ENCODE measurements at places on chromosomes 12 and 14.

GRCh38 chr14:65846196-65846868 is 433.8 kb downstream of the FUT8 start:
- peak; percentile 40 for DNase-seq

GRCh38 chr14:102821252-102821651 is 44.0 kb downstream of the TRAF3 start:
- DNase-seq = no peak

DNA sequence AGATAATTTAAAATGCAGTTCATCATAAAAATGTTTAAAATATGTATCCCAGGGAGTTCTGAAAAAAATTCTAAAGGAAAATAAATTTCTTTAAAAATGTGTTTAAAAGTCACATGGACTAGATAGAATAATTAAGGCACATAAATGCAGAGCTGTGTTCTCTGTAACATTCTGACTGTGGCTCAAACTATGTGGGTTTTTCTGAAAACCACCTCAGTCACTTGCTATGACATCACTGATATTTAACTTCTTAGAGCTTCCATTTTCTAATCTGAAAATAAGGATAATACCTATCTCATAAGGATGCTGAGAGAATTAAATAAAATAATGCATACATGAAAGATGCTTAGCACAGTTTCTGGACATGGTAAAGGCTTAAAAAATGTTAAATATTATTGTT is 107.3 kb downstream of the SLC41A2 start:
- DNase-seq = no peak

DNA sequence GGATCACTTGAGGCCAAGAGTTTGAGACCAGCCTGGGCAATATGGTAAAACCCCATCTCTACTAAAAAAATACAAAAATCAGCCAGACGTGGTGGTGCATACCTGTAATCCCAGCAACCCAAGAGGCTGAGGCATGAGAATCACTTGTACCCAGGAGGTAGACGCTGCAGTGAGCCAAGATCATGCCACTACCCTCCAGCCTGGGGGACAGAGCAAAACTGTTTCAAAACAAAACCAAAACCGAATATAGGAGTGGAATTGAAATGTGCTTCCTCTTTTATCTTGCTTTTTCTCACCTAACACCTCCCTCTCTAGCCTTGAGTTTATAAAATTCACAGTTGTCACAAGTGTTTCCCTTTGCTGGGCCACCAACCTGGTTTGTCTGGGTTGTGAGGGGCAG is 181.9 kb downstream of the PAH start:
- DNase-seq = peak; percentile 38

DNA sequence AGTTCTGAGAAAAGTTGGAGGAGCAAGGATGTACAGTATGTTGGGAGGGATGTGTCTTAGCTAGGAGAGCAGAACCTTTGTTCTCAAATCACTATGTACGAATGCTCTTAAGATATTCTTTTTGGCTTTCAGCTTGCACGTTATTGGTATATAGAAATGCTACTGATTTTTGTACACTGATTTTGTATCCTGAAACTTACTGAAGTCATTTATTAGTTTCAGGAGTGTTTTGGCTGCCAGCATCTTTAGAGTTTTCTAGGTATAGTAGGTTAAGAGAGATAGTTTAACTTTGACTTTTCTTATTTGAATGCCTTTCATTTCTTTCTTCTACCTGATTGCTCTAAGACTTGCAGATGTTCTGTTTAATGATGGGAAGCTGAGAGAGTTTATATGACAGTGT is 442.8 kb upstream of the FBXO33 start:
- no peak for DNase-seq

- no peak for DNase-seq
Observed at GRCh38 chr12:131121705-131122405, 168.1 kb downstream of the ADGRD1 start.

DNA sequence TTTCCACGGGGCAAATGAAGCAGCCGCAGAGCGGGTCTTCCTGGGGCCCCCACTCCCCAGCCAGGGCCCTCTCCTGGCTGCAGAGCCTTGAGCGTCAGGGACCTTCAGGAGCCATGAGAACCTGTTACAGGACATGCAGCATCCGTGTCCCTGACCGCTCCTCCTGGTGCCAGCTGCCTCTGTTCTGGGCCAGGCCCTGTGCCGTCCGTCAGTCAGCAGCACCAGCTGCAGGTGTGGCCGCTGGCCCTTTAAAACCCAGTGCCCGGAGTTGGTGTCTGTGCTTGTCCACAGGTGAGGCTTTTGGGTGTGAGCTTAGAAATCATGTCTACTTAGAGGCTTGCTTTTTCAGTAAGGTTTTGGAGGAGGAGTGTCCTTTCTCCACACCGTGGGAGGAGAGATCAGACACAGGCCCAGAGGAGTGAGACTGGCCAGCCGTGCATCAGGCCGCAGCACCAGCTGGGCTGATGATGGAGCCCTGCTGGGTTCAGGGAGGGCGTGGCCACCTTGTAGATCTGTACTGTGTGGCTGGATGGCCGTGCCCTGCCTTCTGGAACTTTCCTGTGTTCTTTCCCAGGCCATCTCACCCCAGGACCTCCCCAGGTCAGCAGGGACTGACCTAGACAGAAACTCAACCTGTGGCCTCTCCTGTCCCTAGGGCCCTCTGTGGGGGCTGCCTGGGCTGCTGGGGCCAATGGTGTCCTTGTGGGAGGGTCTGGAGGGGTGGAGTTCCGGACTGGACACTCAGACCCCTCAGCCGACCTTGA is 27.1 kb downstream of the AACS start:
- no peak for DNase-seq

DNA sequence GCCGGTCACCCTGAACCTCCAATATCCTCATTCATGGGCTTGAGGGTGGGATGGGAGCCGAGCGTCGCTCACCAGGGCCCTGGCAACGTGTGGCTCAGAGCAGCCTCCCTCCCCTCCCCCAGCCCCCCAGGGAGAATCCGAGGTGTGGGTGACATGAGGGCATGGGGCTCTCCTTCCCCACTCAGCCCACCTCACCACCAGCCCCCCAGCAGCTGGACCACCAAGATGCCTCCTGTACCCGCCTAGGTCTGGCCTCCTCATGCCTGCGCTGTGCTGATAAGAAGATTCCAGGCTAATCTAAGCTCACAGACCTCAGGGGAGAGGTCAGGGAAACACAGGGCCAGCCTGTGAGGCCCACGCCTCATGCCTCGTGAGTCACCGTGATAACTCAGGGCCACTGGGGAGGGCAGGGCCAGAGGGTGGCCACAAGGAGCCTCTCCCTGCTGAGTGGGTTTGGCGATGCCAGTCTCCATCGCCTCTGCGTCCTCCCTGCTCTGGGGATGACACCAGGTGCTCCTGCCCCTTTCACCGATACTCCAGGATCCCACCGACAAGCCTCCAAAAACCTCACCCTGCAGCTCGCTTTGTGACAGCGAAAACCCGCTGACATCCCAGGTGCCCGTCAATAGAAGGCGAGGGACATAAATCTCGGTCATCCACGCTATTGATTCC is 56.9 kb downstream of the TESC start:
- no peak for DNase-seq

- DNase-seq = no peak
Observed at GRCh38 chr12:62599854-62600437, 133.3 kb downstream of the MON2 start.

DNA sequence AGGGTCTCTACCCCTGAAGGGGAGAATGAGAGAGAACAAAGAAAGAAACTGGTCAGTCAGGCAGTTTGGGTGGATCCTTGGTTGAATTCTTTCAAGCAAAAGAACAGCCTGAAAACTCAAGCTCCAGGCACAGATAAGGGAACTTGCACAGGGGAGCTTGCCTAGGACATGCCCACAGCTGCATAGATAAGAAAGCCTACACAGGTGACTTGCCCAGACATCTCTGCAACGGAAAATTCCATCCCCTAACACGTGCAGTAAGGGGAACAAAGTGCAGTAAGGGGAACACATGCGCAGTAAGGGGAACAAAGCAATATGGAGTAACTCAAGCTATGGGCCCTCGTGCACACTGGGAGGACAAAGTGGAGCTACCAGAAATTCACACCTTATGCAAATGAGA is 540.1 kb upstream of the MIS18BP1 start:
- no peak for DNase-seq

DNA sequence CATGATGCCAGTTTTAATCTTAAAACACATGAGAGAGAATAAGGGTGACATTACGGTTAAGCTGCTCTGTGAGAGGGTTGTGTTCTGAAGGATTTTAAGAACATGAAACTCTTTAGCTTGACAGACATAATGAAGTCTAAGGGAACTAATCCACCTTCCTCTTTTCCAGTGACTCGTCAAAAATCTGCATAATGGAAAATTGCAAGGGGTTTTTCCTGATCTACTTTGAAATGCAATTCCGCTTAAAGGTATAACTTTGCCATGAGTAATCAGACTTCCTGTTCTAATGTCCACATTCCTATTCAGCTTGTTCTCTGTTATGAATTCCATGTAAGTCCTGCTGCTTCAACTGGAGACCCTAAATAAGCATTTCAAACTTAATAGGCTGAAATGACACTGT is at the start of gene ZNF705A:
ZNF705A (plus strand) TSS at position 171 of the 400 bp plus-strand sequence. CDS start 15,611 bp downstream, outside the sequence.
- DNase-seq = no peak

- DNase-seq = no peak
Observed at GRCh38 chr12:99153293-99153692, 494.3 kb upstream of the GARIN6 start.

- no peak for DNase-seq
Observed at GRCh38 chr12:108516511-108517275, 1.6 kb downstream of the FICD start.

GRCh38 chr12:121789800-121790728 is 3.4 kb downstream of the RHOF start:
- peak; percentile 87 for DNase-seq

GRCh38 chr14:49250517-49250916 is 335.7 kb downstream of the RPS29 start:
- no peak for DNase-seq

GRCh38 chr12:3527736-3528135 is 36.7 kb downstream of the PRMT8 start:
- no peak for DNase-seq

DNA sequence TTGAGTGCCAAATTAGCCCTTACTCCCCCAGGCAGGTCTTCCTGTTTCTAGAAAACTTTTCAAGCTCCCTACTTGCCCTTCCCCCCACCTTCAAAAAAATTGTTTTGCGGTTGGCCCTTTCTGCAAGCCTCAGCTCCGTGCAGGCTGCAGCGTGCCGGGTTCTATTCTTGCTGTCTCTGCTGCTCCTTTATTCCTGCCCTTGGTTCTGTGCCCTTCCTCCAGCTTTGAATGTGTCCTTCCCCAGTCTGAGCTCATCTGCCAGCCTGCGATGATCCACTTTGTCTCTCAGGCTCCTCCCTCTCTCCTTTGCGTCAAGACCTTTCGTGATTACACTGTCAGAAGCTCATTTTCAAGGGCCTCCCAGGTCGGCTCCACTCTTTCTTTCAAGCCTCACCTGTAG is 98.6 kb downstream of the IRF2BPL start:
- DNase-seq = no peak

All from GM13976 (cell line).